ENCODE measurements at places on chromosomes 2 and 18. TPM values are rescaled to one million over a fixed set of nuclear protein-coding genes. Genes with fewer than 3 reads are reported as not detected.

The ITSN2 gene
- total RNA-seq = 89.3 TPM

The LIPT1 gene
- 11.0 TPM for total RNA-seq

The RMND5A gene
- total RNA-seq = 53.6 TPM

The EML6 gene
- 0.81 TPM for total RNA-seq

The CRYBA2 gene
- not detected for total RNA-seq

The OR6B2 gene
- total RNA-seq = not detected

The CNGA3 gene
- not detected for total RNA-seq

The GALNT14 gene
- not detected for total RNA-seq

The TTC21B gene
- 24.2 TPM for total RNA-seq

The DSC2 gene
- total RNA-seq = not detected

The SLC11A1 gene
- total RNA-seq = 0.72 TPM

The PROM2 gene
- 0.11 TPM for total RNA-seq

The ARHGAP28 gene
- total RNA-seq = not detected

The UGT1A10 gene
- total RNA-seq = not detected

The IL1R2 gene
- not detected for total RNA-seq

The RAX gene
- not detected for total RNA-seq

GRCh38 chr2:154386186-154386585 lies 312.3 kb upstream of the KCNJ3 start:
- no peak for DNase-seq

- peak; percentile 4 for DNase-seq
These were observed 57.5 kb downstream of the ZRANB3 start for GRCh38 chr2:135473567-135473966.

DNA sequence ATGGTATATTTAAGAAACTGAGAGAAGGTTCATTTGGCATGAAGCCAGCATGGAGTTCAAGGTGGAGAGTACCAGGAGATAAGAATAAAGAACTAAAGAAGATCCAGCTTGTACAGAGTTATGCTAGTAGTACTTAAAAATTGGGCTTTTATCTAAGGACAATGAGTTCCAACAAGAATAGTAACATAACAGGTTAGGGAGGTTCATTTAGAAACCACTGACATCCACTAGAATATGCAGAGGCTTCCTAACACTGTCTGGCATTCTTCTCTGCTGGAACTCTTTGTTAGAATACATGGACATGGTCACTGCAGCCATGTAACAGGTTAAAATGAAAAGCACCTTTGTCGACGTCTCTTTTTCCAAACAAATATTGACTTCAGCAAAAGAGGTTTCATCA lies 42.6 kb upstream of the DSC1 start:
- DNase-seq = no peak

DNA sequence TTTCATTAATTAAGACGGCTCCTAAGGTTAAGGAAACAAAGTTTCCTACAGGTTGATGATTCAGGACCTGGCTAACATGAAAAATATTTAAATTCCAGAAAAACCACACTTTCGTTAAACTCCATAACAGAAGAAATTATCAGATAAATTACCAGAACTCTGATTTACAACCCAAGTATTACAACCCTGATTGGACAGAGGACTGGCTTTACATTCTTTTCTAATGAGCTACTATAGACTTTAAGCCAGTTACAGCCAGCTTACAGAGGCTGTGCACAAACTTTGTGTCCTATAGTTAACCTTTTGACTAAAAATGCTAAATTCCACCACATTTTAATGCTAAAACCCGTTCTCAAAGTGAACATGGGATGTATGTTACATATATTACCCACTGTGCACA lies 458.6 kb downstream of the KCNJ3 start:
- DNase-seq = no peak

DNA sequence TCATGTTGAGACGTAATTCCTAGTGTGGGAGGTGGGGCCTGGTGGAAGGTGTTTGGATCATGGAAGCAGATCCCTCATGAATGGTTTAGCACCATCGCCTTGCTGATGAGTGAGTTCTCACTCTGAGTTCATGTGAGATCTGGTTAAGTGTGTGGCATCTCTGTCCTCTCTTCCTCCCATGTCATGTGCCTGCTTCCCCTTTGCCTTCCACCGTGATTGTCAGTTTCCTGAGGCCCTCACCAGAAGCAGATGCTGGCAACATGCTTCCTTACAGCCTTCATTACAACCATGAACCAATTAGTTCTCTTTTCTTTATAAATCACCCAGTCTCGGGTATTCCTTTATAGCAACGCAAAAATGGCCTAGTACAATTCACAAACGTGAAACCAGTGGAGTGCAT lies 14.6 kb upstream of the MCM6 start:
- DNase-seq = no peak

DNA sequence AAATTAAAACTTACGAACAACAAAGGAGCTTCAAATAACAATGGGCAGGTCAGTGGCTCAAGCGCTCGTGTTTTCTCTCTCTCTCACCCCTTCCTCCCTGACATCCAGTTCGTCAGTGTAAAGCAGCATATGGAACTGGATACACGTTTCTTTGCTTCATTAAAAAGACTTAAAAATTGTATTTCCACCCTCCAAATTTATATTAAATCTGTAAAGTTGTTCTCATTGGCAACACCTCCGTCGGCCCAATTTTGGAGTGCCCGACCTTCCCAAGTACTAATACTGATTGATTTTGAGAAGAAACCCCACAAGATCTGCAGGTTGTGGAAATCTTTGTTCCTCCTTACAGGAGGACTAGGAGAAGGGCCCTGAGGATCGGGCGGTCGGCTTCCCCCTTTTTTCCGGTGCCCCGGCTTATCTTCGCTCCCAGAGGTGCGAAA lies 2.2 kb downstream of the TBR1 start:
- no peak for DNase-seq

DNA sequence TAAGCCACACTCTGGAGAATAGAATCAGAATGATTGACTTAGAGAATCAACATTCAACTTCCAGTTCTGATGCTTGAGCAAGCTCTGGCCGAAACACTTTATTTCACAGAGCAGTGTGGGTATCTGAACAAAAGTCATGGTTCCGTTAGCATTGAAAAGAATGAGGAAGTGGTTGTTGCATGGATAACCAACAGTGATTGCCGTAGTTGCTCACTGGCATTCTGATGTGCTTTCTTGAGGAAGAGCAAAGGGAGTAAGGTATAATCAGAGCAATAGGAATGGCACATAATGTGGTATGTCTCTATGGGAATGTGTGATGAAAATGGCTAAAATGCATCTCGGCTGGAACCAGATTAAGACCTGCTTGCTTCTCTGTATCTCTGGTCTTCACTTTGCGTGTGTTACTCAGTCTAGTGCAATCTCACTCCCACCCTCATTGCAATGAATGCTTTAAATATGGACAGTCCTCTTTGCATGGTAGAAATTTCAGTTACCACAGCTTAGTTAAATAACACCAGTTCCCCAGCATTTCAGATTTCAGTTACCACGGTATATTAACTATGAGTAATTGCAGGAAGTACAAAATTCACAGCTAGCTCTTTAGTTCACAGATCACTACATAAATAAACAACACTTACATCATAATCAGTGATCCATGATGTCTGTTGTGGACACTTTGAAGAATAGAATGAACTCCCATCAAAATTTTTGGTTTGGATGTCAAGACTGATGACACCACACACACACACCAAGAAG lies 7.8 kb upstream of the RAB12 start:
- peak; percentile 59 for DNase-seq

GRCh38 chr2:119596638-119597037 lies 52.4 kb downstream of the CFAP221 start:
- no peak for DNase-seq

DNA sequence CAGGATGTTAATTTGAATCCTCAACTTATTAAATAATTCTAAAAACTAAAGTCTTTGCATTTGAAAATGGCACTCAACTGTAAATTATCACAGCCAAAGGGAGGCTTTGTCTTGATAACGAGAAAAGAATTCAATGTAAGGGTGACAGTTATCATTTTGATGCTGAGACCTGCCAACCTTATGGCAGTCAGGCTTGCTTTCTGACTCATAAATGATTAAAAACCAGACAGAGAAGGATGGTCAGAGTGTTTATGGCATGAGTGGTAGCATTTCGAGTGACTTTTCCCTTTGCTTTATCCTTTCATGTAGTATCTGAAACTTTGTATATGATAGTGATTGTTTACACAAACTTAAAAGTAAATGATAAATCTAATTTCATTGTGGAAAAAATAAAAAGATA lies 53.9 kb upstream of the EPC2 start:
- no peak for DNase-seq

DNA sequence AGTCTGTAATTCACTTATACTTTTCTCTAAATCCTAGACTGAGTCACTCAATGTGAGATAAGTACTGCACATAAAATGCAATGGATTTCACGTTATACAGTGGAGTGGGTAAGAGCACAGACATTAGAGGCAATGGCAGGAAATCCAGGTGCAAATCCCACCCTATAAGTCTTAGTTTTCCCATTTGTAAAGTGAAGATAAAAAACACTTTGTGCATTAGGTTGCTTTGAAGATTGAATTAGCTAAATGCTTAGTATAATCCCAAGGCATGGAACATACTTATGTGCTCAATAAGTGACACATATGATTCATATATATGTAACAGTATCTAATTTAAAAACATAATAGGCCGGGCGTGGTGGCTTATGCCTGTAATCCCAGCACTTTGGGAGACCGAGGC lies 10.5 kb downstream of the ACTG2 start:
- no peak for DNase-seq

GRCh38 chr2:225764346-225764745 lies 364.8 kb downstream of the NYAP2 start:
- DNase-seq = no peak

GRCh38 chr2:20465716-20466394 lies 19.0 kb downstream of the RHOB start:
- no peak for DNase-seq

DNA sequence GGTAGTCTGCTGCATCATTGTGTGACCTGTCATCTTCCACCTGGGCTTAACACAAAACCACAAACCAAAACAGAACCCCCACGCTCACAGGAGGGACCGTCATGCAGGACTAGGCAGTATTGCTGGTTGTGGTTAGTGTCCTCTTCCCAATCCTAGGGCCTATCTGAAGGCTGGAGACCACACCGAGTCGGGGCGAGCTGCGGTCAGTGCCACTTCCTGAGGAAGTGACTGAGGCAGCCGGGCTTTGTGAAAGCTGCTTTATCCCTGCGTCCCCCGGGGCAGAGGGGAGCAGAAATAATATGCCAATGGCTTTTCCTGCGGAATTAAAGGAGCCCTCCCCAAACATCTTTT lies 22.9 kb downstream of the ZNF532 start:
- no peak for DNase-seq

GRCh38 chr2:164617466-164617865 lies 3.8 kb downstream of the GRB14 start:
- no peak for DNase-seq

DNA sequence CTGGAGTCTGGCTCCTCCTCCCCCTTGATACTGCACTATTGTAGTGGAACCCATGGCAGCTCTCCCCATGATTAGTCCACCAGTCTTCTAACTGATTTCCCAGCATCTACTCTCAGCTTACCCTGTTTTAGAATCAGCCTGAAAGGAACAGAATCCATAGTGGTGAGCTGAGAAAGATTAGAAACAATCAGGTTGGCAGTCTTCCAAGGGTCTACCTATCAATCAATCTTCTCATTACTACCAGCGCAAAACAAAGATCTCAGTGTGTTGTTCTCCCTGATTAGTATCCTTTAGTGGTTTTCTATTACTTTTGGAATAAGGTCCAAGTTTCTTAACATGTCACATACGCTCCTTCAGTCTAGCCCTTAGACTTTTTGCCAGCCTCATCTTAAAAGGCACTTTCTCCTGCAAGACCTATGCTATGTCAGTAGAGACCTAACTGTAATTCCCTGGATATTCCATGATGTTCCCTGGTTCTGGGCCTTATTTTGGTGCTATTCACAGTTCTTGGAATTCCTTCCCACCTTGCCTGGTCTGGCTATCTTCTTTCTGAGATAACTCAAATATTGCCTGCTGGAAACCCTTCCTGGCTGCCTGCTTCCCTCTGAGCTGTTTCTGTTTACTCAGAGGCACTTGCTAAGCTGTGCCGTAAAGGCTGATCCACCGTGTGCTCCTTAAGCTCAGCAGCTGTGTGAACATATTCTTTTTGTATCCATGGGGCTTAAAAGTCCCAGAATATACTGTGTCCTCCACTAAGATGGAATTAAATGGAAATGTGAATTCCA lies 32.6 kb downstream of the LAMA3 start:
- DNase-seq = no peak

DNA sequence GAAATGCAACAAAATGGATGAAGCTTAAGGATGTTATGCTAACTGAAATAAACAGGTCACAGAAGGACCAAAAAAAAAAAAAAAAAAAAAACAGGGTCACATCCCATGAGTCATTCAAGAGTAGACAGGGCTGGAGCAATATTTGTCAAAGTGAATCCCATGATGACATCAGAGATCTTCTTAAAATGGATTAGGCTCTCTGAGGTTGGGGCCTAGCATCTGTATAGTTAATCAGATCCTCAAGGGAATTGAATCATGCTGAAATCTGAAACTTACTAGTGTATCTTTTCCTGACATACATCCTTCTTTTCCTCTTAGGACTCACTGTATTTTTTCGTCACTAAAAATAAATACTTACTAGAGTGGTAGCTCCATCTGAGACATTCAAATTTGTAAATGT lies 380.6 kb upstream of the NXPH2 start:
- no peak for DNase-seq

- DNase-seq = peak; percentile 59
These were observed 3.1 kb downstream of the EGR4 start for GRCh38 chr2:73290049-73290839.

GRCh38 chr18:62996566-62996965 lies 281.2 kb downstream of the PHLPP1 start:
- DNase-seq = no peak

GRCh38 chr18:58535340-58536201 lies 93.3 kb downstream of the ALPK2 start:
- DNase-seq = no peak

All from CD8-positive, alpha-beta T cell (primary cell).